ENCODE measurements at places on chromosomes 11 and 22.

GRCh38 chr11:132977241-132977640, 555.1 kb downstream of the OPCML start:
- no peak for DNase-seq

DNA sequence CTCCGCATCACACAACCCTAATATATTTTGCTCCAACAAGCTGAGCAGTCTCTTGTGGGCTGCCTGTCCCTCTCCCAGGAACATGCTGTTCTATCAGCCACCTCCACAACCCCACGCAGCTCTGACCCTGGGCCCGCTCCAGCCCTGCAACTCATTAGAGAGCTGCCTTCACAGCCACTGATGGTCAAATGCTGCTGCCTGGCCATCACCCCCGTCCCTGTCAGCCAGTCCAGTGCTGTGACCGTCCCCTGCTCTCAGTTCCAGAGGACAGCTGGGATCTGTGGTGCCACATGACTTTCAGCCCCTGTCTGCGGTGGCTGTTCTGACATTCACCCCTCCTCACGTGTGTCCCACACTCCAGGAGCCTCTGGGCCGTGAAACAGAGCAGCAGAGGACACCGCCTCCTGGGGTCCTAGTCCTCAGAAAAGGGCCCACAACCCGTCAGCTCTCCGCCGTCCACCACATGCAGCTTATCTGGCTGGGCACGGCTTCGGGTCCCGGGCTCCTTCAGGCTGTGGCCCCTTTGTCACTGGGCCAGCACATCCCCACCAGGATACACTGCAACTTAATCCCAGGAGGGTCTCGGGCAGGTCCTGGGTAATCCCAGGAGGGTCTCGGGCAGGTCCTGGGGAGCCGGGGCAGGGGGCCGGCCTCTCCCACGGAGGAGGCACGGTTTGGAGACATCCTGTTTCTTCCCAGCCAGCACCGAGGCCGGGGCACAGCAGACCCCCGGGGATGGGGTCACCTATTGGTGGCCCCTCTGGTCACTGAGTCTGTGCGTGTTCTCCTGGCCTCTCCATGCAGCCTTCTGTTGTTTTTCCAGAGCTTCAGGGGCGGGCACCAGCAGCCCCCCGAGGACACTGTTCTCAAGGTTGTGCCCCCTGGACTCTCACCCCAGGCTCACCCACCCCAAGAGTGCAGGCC, 15.1 kb downstream of the CRELD2 start:
- no peak for DNase-seq

GRCh38 chr22:41305646-41306045, 4.3 kb downstream of the ZC3H7B start:
- no peak for DNase-seq

DNA sequence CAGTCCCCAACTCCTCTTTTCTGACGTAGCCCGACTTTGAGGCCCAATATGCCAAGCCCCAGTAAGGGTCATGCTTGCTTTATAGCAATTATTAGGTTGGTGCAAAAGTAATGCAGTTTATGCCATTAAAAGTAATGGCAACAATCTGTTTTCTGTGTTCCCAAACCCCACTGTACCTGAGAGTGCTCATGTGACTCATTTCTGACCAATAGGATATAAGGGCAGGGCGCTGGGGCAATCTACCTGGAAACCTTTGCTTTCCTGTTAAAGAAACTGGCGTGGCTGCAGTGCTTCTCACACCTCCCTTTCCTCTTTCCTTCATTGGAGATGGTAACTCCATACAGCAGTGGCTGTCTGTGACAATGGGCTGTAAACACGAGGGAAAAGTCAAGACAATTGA, 78.9 kb upstream of the MPPED2 start:
- DNase-seq = no peak

GRCh38 chr11:11459578-11459977, 106.5 kb upstream of the CSNK2A3 start:
- DNase-seq = no peak

GRCh38 chr11:26851696-26852095, 129.8 kb upstream of the SLC5A12 start:
- DNase-seq = no peak

DNA sequence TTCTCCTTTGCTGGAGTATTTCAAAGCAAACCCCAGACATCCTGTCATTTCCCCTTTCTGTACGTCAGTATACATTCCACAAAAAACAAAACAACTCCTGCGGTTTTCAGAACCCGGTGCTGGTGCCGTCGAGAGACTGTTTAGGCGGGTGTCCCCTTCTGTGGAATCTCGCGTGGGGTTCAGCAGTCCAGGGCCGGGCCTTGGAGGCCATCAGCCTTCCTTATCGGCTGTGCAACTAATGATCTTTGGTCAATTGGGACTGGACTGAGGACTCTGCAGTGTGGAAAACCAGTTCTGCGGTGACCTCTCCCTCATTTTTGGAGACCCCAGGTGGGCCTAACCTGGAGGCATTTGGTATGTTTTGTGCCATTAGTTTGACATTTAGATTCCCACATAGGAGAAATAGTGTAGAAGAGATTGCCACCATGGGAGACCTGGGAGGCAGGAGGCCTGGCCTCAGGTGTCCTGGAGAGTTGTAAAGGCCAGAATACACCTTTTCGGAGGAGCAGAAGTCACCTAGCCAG, 84.4 kb downstream of the TBC1D22A start:
- DNase-seq = no peak

DNA sequence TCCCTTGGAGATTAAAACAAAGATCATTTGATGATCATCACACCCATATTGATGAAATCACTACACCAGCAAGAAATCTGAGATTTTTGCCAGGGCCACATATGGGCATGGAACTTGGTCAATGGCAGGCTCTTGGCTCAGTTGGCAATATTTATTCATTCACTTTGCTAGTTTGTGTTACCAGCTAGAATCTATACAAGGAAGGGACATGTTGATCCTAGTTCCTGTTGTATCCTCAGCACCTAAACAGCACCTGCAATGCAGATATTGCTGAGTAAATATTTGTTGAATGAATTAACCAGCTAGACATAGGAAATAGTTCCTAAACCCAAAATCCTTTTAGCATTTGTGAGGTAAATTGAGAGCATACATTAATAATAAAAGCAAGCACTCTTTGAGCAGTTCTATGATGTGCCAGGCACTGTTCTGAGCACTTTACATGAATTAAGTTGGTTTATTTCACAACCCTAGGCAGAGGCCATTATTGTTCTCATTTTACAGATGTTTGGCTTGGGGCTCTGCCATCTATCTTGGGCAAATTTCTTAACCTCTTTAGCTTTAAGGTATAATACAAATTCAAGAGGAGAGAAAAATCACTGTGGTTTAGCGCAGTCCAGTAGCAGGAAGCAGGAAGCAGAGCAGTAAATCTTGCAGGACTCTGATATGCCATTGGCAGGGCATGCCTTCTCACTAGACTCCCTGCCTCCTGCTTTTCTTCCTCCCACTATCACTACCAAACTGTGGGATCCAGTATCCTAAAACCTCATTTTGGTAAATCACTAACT, 1.6 kb downstream of the TRIM68 start:
- no peak for DNase-seq

- DNase-seq = no peak
Measured at GRCh38 chr22:40056559-40056958, 61.8 kb downstream of the FAM83F start.

- no peak for DNase-seq
Measured at GRCh38 chr11:115333121-115333520, 171.1 kb downstream of the CADM1 start.
